Pulmonary artery endothelial cell (primary cell): ENCODE measurements at places on chromosomes 12 and 14. TPM values are rescaled to one million over a fixed set of nuclear protein-coding genes. Genes with fewer than 3 reads are reported as not detected.

- DNase-seq, result no peak
These were observed 392.9 kb downstream of the NOVA1 start for GRCh38 chr14:26204728-26205479.

DNA sequence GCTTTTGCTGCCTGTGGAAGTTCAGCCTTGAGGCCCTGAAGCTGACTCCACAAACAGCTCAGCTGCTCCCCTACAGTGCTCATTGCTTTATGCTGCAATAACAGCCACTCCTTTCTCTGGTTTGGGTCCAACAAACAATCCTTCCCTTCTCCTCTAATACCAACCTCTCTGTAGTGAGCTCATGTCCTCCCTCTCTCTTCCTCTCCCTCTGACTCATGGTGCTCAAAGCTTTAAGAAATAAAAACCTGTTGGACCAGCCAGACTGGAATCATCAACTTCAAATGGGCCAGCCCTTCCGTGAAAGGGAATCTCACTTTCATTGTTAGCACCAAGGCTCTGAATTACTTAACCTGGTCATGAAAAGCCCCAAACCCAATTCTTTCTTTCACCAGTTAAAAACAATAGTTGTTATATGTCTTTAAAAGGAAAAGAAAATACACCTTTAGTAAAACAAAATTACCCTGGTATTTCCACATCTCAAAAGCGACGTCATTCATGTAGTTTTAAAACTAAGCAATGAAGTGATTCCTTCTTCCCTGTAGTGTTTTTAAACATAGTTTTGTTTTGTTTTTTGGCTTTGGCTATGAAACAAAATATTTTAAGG, 126.4 kb downstream of the DUSP6 start:
- DNase-seq, result peak; percentile 35

- no peak for DNase-seq
These were observed 125.3 kb upstream of the HIF1A start for GRCh38 chr14:61569812-61570548.

GRCh38 chr14:65948302-65948701, 535.8 kb downstream of the FUT8 start:
- DNase-seq, result no peak

- no peak for DNase-seq
These were observed 813.4 kb downstream of the LRFN5 start for GRCh38 chr14:42420071-42420470.

GRCh38 chr12:64837427-64837826, 13.0 kb downstream of the TBC1D30 start:
- DNase-seq, result no peak

GRCh38 chr12:121154793-121155375, 22.2 kb downstream of the P2RX7 start:
- DNase-seq, result no peak

- DNase-seq, result no peak
These were observed 630 bp downstream of the MYL6B start for GRCh38 chr12:56152756-56153677.

- DNase-seq, result no peak
These were observed 27.9 kb upstream of the DICER1 start for GRCh38 chr14:95185033-95185766.

GRCh38 chr12:108840605-108841332, 16.6 kb downstream of the SSH1 start:
- DNase-seq, result no peak

DNA sequence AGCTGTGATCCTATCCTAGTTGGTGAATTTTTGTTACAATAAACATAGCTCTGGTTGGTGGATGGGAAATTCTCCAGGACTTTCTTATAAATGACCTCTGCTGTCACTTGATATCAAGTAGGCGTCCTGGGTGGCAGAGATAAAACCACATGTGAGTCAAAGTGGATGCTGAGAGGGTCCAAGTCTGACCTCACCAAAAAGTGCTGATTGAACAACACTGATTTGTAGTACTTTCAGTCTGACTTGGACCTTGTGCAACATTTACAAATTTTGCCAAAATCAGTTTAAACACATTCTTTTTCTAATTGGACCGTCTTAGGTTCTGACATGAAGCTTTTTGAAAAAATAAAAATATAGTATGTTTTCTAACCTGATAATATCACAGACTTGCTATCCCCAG, 585.6 kb downstream of the GALC start:
- DNase-seq, result no peak

GRCh38 chr12:101939856-101940265, 62.5 kb downstream of the DRAM1 start:
- DNase-seq, result peak; percentile 24

DNA sequence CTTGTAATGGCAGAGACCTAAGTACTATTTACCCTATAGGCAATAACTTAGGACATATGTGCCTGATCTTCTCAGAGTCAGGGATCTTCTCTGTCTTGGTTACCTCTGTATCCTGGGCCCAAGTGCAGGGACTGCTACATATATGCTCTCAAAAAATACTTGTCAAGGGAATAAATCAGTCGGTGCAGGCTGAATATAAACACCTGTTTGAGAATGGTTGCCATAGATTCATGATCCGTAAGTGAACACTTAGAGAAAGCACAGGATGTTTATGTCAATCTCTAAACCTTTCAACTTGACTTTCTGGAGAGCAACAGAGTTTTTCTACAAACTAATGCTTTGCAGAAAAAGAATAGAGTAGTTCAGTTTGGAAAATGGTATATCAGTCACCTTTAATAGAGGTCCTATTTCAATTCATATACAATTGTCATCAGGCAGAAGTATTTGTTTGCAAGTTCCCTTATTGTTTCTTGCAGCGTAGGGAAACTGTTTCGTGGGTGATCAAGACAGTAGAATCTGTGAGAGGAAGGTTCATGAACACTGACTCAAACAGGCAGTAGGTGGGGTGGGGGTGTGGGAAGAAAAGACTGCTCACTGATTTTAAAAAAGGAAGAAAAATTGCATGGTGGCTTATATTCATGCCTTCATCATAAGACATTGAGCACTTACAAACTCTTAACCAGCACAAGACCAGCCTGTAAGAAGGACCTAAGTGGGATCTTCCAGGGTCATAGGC, 6.0 kb upstream of the UBE2N start:
- DNase-seq, result no peak

DNA sequence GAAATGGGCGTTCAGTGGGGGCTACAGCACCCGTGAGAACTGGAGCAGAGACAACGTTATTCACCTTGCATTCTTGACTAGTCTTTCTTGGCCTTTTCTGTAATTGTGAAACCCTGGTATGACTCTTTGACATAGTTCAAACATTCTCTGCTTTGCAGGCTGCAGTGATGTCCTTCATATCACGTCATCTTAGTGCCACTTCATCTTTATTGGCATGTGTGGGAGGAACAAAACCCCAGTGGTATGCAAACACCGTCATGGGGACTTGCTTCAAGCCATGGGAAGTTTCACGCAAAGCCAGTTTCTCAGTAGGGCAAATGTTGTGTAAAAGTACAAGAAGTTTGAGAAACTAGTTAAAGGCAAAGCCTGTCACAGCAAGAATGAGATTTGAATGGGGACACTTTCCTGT, 20.2 kb upstream of the DUSP16 start:
- DNase-seq, result no peak

DNA sequence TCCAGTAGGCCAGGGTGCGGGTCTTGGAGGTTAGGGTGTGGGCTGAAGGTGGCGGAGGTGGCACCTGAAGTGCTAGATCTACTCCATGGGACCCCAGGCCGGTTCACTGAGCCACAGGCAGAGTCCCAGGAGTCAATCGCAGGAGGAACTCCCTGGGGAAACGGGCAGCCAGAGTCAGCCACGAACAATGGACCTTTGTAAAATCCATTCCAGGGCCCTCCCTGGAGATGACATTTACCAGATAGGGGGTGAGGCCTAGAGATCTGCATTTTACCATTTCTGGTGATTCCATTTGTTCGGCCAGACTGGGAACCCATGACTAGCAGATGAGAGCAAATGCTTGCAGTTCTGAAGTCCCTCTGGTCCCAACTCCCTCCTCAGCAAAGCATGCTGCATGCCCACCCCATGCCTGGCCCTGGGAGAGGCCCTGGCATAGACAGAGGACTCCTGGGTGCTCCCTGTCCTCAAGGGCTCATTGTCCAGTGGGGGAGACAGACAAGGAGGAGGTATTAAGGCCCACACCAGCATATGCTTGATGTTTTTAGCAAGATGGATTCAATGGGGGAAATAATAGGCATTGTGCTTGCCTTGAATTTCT, 115.5 kb downstream of the EML1 start:
- no peak for DNase-seq

GRCh38 chr12:15131431-15131830, 89.8 kb downstream of the RERG start:
- no peak for DNase-seq

GRCh38 chr12:82833481-82833880, 146.8 kb downstream of the TMTC2 start:
- no peak for DNase-seq

DNA sequence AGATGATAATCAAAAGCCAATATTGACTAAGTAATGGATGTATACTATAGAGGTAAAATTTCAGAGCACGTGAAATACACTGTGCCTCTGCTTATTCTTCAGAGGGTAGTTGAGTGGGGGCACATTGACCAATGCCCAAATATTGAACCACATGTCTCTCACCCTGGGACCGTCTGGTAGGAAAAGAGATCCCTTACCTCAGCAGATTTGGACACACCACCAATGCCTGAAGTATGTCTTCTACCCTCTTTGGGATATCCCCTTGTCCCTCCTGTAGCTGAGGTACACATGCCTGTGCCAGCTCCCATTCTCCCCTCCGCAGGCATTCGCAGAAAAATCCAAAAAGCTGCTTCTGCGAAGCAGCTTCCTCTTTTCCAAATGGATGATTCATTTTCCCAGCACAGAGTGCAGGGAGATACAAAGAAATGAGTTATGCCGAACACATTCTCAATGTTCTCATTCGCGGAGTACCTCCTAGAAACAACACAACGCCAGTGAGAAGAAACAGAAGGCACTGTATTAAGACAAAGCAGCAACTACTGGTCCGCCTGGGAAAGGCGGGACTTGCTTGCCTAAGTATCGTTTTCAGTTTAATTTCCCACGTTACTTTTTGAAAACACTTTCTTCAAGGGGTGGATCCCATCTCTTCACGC, 691 bp downstream of the ZFYVE26 start:
- peak; percentile 7 for DNase-seq

GRCh38 chr12:31465002-31465401, 125.9 kb downstream of the DENND5B start:
- DNase-seq, result no peak

The RNASE2 gene
- total RNA-seq, result not detected in 2 replicates

The SERPINA12 gene
- not detected in 2 replicates for total RNA-seq

The PTGER2 gene
- not detected in 2 replicates for total RNA-seq

The CAPZA3 gene
- total RNA-seq, result not detected in 2 replicates
